ENCODE measurements at places on chromosomes 1 and 21.
A peak's percentile ranks its signal among the peaks of the same experiment; 100 is the strongest.

GRCh38 chr1:93463960-93464359 lies 16.0 kb downstream of the FNBP1L start:
- peak; percentile 62 for DNase-seq

GRCh38 chr1:198574325-198574724 lies 33.8 kb upstream of the ATP6V1G3 start:
- no peak for DNase-seq

DNA sequence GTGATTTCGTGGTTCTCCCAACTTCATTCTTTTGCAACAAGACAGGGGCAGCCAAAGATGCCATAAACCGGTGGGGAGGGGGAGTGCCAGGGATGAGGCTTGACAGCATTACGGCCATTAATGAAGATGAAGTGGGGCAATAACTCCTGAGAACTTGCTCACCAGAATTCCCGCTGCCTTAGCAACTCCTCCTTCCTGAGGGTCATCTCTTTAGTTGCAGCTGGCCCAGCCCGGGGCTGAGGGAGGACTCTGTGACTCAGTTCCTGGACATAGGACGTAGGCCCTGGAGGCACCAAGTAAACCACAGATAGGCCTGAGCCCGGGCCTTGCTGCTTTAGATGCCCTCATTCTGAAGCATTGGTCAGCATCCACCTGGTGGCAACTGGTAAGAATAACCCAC lies 330.2 kb downstream of the RRAGC start:
- no peak for DNase-seq

GRCh38 chr1:30888391-30888790 lies 20.2 kb downstream of the SDC3 start:
- peak; percentile 46 for DNase-seq

- DNase-seq = no peak
These were observed 85.0 kb upstream of the KCNJ15 start for GRCh38 chr21:38171723-38172344.

GRCh38 chr1:186896211-186896610 lies 67.5 kb downstream of the PLA2G4A start:
- DNase-seq = no peak

DNA sequence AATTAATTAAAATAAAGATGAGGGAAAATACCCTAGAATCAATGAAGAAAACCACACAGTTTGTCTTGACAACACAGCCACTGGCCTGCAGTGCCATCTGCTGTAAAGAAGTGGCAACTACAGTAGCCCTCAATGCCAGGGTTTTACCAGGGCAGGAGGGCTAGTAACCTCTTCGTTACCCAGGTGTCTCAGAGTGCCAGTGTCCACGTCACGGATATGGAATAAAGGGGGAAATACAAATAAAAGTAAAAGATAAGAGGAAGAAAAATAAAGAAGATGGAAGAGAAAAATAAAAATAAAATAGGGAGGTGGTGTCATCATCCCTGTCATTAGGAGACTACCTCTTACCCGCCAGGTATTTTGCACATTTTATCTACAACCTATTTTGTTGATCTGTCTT lies 14.2 kb upstream of the SLC44A3 start:
- peak; percentile 47 for DNase-seq

- peak; percentile 56 for DNase-seq
These were observed 14.2 kb downstream of the UTP11 start for GRCh38 chr1:38026592-38027200.

DNA sequence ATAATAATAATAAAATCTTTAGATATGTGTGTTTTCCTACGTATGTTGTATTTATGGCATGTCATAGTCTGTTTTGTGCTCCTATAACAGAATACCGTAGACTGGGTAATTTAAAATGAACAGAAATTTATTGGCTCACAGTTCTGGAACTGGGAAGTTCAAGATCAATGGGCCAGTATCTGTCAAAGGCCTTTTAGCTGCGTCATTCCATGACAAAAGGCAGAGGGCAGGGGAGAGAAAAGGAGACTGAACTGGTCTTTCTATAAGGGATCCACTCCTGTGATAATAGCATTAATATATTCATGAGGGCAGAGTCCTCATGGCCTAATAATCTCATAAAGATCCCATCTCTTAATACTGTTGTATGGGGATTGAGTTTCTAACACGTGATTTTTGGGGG lies 7.1 kb upstream of the SFT2D2 start:
- DNase-seq = no peak

- DNase-seq = no peak
These were observed 5.4 kb downstream of the CHTOP start for GRCh38 chr1:153639280-153639679.

GRCh38 chr1:217343907-217344306 lies 287.0 kb downstream of the GPATCH2 start:
- no peak for DNase-seq

- DNase-seq = peak; percentile 89
These were observed 587.9 kb downstream of the ADGRL2 start for GRCh38 chr1:82388679-82389078.

GRCh38 chr1:196481616-196482015 lies 126.6 kb downstream of the KCNT2 start:
- no peak for DNase-seq

DNA sequence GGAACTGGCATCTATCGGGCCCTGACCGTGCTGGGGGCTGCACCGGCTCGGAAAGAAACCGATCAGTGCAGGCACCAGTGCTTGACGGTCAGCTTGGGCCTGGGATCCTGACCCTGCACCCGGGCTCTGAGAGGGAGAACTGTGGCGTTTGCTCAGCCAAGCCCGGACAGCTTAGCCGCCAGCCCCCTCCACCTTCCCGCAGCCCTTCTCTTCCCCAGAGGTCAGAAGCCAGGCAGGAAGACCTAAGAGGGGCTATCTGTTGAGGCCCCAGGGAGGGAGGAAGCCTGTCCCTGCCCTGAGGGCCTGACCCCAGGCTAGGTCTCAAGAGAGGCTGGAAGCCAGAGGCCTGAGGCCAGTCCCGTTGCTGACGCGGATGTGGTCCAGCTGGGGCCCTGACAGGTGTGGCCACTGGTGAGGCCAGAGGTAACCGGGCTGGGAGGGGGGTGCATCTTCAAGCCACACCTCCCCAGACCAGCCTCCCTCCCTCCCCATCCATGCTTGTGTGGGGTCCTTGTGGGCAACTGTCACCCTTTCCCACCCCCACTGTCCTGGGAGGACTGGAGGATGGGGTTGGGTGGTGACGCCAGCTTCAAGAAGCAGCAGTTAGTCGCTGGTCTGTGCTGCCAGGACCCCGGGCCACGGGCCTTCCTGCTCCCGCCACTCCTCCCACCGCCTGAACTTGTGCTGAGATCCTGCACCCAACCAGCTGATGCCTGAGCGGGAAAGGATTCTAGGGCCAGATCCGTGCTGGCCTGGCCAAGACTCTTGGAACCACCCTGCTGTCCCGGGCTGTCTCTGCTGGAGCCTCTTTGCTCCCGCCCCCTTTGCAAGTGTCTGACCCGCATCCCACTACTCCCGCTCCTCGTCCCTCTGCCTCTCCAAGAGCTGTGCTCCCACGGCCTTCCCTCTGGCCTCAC lies 2.6 kb upstream of the DVL1 start:
- peak; percentile 40 for DNase-seq

DNA sequence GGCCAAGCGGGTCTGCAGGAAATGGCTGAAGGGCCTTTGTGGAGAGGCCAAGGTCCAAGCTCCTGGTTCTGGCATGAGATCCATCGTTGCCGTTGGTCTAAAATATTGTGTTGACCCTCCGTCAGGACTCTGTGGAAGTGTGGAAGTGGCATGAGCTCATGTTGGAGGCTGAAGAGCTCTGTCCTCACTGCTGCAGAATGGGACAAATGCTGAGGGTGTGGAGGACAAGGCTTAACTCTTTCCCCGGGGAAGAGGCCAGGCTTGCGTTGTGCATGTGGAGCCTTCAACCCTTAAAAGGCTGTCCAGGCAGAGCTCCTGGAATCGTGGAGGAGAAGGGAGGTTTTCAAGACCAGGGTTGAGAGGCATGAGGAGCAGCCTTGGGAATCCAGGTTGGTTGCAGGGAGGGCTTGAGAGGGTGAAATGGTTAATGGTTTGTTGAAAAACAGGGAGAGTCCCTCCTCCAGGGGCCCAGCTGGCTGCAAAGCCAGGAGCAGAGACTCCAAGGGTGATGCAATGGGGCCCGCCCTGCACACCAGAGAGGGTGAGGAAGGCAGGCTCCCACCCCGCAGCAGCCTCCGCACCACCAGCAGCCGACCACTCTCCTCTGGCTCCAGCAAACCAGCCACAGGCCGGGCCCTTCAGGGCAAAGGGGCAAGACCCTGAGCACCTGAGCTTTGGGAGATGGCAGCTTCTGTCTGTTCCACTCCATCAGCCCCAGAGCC lies 6.7 kb upstream of the AHCYL1 start:
- no peak for DNase-seq

DNA sequence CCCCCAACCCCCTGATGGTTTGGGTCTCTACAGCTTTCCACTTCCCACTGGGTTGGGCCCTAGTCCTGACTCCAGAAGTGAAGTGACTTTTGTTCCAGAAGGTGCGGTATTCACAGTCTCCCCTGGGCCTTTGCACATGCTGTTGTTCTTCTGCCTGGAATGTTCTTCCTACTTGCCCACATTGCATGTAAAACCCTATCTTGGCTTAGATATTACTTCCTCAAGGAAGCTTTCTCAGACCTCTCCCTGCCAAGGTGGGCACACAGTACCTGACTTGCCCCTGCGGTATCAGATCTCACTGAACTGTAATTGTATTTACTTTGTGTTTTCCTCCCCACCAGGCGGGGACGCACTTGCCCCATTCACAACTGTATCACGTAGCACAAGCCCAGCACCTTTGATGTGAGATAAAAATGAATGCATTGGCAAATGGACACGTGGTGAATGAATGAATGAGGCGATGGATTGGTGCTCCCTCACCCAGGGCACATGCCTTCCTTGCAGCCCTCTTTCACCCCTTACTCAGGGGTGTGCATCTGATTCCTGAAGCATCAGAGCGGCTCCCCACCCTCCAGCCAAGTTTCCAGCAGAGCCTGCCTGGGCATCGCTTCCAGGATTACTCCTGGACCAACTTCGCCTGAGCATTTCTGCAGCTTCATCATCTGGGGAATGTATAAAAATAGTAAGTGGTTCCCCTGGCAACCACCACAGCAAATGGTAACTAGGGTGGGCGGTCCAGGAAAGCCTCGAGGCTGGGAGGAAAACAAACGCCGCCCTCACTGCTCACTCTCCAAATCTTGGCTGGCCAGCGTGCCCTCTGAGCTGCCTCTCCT lies 19.8 kb downstream of the NENF start:
- DNase-seq = no peak

DNA sequence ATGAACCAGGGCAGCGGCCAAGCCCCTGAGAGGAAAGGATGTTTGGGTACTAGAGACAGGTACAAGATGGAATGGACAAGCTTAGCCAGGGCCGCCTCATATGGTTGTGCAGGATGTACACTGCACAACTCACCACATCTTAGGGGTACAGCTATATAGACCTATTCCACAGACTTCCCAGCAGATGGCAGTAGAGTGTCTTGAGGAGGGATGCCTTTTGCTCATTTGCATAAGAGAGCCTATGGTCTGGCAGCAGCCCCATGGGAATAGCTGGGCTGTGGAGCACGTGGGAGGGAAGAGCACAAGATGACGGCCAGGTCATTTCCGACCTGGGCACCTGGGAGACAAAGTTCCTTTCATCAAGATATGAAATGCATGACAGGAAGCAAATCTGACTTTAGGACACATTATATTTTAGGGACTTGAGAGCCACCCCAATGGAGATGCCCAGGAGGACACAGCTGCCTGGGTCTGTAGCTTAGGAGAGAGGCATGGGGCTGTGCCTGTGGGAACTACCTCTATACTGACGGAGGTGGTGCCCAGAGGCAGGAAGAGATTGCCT lies 215.5 kb downstream of the KCNJ6 start:
- DNase-seq = peak; percentile 69

- DNase-seq = no peak
These were observed 472.2 kb downstream of the MATN1 start for GRCh38 chr1:30250984-30251850.

DNA sequence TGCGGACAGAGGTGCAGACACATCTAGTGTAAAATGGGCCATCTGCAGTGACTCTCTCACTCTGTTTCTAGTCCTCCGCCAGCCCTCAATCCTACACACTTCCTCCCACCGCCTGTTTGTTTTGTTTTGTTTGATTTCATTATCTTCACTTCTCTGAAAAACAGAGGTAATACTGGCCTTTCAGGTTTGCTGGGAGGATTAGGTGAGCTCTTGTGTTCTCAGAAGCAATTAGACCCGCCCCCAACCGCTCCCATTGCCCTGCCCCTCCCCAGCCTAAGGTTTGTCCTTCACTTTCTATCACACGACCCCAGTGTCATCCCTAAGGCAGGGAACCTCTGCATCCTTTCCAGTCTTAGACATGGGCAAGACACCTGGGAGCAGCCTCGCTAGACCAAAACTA lies 43.2 kb upstream of the TACSTD2 start:
- DNase-seq = no peak

DNA sequence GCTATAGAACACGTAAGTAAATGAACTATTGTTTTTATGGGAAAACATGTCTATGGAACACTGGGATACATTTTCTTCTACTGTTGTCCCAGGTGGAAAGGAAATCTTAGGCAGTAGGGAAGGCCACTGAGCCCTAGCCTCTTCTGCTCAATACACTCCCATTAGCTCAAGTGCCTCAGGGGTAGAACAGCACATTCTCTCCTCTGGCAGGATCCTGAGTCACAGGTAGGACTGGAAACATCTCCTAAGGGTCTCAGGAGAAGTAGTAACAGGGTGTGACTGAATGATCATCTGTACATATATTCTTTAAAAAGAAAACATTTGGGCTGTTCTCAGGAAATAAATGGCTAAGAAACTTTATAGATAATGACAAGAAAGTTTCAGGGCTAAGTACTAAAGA lies 175.6 kb upstream of the ESRRG start:
- DNase-seq = no peak

GRCh38 chr1:38865112-38865715 lies 5.6 kb upstream of the RRAGC start:
- no peak for DNase-seq

GRCh38 chr1:28395181-28395580 lies 25.6 kb downstream of the PHACTR4 start:
- no peak for DNase-seq

DNA sequence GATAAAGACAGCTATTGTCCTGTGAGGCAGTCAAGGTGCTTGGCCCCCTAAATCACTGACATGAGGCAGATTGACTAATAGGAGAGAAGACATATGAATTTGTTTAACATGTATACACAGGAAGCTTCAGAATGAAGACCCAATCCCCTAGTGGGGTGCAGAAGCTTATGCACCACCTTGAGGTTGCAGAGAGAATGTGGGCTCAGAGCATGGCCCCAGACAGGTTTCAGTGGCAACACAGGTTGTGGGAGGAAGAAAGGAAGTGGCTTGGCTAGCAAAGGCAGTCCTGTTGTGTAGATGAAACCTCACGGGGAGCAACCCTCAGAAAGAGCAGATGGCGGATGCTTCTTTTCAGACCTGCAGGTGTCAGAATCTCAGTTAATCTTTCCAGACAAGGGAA lies 37.0 kb upstream of the PARP1 start:
- peak; percentile 92 for DNase-seq

GRCh38 chr1:84758968-84759491 lies 68.8 kb upstream of the SSX2IP start:
- no peak for DNase-seq

DNA sequence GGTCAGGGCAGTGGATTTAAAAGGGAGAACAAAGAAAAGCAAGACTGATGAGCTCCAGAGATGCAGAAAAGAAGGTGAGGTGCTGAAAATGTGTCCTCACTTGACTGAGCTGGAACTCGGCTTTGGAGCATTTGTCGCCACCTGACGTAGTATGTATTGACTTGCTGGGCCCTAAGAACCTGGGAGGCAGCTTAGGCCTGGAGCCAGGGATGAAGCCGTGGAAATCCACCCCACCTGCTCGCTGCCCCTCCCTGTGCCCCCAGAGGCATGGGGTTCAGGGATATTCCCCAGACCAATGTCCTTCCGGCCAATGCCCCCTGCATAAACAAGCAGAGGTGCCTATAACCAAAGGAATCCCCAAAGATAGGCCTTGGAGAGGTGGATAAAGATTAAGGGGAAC lies 14.3 kb downstream of the MRAP start:
- no peak for DNase-seq
